ENCODE measurements at places on chromosomes 2 and 18.

DNA sequence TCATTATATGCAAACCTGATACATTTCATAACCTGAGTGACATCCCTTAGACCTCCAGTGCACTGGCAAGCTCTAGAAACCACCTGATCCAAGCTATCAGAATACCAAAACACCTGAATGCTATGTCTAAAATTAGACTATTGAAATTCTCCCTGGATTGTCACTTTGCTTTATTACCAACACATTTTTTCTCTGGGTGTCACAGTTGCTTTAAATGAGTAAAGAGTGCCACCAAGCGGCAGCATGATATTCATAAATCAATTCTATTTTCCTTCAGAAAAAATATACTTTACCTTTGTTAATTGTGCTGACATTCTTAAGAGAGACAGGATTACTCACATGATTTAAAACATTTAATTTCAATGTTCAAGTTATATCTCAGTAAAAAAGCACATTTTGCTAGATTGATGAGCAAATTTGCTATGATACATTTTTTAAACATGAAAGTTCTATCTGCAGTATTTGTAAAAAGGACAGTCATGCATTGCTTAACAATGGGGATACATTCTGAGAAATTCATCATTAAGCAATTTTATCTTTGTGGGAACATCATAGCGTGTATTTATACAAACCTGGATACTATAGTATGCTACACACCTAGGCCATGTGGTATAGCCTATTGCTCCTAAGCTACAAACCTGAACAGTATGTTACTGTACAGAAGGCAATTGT, 338.4 kb upstream of the SLC39A10 start:
- DNase-seq = no peak

DNA sequence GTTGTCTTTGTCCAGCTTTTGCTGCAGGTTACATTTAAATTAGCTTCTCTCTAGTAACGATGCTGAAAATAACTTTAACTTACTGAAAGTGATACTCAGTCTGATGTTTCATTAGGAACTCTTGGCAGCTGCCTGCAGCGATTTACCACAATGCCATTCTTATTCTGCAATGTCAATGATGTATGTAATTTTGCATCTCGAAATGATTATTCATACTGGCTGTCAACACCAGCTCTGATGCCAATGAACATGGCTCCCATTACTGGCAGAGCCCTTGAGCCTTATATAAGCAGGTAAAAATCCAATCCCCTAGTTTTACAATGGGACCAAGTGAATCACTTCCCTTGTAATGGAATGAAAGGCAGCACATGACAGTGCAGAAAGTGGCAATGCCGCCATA, 16.3 kb upstream of the MFF start:
- DNase-seq = no peak

- no peak for DNase-seq
Observed at GRCh38 chr2:8510519-8510918, 171.3 kb upstream of the ID2 start.

DNA sequence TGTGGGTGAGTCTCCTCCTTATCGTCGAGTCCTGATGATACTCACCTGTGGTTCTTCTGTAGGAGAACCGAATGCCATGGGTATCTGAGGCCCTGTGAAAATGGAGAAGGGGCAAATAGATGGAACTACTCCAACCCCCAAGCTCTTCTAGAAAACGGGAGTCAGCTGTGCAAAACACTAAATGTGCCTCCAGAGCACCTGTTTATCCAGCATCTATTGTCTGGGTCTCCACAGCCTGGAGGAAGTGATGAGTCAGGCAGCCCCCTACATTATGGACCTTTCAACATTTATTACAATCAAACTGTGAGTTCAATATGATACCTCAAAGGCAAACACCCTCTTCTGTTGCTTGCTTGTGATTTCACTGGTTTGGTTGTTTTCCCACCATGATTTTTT, 9.8 kb upstream of the LRRFIP1 start:
- no peak for DNase-seq

All from activated CD8-positive, alpha-beta memory T cell treated with anti-CD3 and anti-CD28 coated beads for 1 hour (primary cell).